ENCODE measurements at places on chromosomes 2 and 18.
A peak's percentile ranks its signal among the peaks of the same experiment; 100 is the strongest.

DNA sequence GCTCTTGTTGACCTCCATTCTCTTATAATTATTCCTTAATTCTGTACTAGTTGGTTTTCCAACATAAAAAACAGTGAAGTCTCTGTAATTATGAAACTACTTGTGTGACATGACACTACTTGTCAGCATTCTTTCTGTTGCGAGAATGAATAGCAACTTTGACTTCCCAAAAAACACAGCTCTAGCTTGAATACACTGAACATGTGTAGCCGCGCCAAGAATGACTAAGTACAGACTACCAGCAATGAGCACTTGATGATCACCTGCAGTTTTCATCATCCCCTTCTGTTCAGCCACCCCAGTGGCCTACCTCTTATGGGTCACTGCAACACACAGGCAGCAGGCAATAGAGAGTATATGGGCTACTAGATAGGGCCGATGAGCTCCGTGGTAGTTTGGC lies 229.3 kb downstream of the TGIF1 start:
- DNase-seq = no peak

GRCh38 chr2:218257390-218257981 lies 3.3 kb upstream of the GPBAR1 start:
- DNase-seq = peak; percentile 34

DNA sequence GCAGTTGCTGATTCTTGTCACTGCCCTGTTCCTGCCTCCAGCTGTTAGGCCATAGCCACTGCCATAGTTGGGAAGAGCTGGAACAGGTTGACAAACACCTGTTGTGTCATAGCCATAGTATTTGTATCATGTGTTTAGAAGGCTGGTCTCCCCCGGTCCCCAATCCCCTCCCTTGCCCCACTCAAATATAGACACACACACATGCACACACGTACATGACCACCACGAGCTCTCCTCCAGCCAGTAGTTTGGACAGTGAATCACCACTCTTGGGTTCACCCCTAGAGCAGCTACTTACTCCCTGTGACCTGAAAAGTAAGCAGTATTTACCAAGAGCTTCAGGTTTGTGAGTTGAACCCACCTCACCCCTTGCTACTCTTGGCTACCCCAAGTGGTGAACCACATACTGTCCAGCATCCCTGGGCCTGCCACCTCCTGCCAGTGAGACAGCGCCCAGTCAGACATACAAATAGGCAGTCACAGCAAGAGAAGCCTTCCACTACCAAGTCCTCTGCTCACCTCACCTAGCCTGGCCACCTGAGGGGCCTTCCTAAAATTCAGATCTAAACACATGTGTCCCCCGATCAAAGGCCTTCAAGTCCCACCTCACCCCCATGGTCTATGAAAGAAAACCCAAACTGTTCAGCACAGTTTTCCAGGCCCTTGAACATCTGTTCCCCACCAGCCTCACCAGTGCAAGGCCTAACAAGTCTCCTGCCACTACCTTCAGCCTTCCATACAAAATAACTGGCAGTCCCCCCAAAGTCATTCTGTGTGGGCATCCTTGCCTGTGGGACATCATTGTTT lies 7.1 kb downstream of the PCBP1 start:
- no peak for DNase-seq

DNA sequence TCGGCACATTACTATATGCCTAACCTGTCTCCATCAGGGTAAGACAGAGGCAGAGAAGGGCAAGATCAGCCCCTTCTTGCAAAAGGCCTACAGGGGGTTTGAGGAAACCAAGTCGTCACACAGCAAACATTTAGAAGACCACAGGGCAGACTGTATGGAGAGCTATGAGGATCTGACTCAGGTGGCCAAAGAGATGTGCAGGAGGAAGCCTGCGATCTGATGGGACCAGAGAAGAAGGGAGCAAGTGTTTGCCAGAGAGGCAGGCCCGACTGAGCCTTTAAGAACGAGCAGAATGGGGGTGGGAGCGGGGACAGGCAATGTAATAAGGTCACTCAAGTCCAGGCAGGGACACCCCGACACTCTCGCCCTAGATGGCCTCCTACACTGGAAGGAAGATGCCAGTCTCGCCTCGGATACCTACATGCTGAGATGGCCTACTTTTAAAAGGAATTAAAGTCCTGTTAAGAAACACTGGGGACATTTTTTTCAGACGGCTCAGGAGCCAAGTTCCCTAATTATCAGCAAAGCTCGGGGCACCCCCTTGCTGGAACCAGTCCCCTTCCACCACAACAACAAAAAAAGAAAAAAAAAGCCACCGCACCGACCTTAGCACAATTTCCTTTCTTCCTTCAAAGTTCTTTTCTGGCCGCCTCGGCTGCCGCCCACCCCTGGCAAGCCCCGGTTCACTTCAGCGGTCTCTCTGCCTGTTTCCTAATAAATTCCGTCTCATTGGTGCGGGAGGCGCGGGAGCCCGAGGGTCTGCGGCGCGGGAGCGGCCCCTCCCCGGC lies 1.5 kb downstream of the SFXN5 start:
- DNase-seq = no peak

- no peak for DNase-seq
Observed at GRCh38 chr2:100289020-100289419, 33.3 kb downstream of the LONRF2 start.

GRCh38 chr18:27298214-27298804 lies 113.2 kb upstream of the CHST9 start:
- DNase-seq = no peak

DNA sequence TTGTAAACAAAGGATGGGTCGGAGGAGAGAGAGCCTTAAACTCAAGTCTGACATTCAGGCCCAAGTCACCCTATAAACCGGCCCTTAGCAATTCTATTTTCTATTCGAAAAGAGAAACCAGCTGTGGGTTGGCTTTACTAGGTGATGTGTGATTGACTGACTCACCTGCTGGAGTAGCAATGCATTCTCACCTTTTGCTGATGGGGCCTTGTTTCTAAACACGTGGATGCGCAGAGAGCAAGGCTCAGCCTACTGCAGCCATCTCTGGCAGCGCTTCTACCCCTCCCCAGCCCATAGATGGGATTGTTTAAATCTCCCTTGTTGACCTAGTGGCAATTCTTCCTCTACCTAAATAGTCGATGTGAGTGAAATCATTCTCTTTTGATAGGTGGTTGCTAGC lies 138.5 kb downstream of the MEIS1 start:
- DNase-seq = no peak

DNA sequence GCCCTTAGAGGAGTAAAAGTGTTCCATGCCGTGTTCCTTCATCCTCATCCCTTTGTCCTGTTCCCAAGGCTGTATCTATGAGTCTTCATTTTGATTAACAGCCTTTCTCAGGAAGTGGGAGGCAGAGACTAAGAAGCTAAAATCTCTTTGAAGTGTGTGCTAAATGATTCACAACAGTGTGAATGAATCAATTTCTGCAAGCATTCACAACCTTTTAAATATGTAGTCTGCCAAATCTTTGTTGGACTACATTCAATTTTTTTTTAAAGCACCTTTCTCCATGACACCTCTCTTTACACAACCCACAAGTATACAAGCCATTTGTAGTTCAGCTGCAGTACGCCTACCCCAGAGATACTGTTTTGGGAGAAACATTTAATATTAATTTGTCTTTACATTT lies 408.6 kb upstream of the FANCL start:
- no peak for DNase-seq

DNA sequence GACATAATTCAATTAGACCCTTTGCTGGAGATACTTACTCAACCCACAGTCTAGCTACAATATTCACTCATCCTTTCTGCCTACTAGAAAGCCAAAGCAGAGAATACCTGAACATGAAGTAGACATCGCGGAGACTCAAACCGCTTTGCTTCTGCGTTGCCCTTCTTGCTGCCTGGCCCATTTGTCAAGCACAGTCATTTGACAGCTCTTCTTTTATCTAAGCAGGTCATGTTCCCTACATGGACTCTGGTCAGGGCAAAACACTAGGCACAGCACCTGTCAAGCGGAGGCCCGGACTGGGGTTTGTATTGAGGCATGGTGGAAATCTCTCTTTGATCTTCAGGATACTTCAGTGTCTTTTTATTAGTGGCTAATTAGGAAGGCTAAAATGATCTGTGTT lies 89.7 kb downstream of the FARSB start:
- no peak for DNase-seq

DNA sequence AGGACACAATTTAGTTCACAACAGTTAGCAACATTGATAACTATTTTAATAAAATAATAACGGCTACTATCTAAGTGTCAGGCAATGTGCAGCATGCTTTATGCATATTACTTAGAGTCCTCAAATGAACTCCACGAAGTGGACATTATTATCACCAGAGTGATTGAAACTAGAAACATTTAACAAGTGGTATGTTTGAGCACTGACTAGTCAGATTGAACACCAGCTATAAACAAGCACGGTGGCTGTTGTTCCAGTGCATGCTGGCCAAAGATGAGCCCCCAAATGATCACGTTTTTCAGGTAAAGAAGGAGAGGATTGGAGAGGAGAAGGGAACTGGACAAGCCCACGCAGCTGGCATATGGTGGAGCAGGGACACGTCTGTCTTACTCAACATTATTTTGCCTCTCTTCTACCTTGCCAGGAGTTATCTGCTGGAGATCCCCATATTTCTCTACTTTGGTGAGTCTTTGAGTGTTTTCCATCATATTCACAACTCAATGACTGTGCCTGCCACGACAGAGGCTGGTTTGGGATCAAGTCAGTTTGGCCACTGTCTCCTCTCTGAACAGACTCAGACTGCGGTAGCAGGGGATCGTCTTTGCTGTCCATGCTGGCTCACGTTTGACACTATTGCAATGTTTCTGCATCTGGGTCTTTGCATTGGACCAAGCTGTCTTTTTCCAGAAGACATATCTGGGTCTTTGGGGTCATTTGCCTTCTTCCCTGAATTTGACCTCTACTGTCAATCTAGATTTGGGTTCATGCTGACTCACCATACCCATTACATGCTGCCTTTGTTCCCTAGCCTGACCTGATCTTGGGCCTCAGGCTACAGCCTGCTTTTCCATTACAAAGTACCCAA lies 66.0 kb upstream of the ACSL3 start:
- no peak for DNase-seq

GRCh38 chr2:3131636-3132326 lies 245.8 kb downstream of the EIPR1 start:
- no peak for DNase-seq

DNA sequence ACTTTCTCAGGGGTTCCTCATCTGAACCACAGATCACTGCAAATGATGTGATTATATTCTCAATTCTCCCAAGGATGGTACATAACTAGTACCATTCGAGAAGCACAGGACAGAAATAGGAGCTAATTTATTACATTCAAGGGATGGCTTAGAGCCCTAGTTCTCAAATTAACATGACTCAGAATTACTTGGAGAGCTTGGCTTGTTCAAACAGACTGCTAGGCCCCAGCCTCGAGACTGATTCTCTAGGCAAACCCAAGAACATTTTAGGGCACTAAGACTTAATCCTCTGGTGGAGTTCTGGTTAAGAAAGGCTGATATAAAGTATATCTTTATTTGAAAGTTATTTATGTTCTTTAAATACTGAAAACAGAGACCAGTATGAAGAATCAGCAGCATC lies 35.8 kb downstream of the HIBCH start:
- DNase-seq = no peak

DNA sequence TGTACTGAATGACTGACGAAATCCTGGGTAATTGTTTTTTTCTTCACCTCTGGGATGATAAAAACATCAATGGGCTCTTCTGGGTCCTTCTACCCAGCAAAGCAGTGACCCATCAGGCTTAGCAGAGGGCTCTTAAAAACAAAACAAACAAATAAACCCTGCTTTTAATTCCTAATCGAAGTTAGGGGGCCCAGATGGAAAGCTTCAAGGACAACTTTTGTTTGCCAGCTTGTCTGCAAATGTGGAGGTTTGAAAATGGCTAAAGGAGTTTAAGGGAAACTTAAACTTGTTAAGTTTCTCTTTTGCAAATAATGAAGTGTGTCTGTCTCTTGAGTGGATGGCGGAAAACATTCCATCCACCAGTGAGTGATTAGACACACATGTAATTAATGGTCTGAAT lies 327.2 kb downstream of the SATB2 start:
- no peak for DNase-seq

- no peak for DNase-seq
Observed at GRCh38 chr18:59357928-59358327, 1.1 kb downstream of the LMAN1 start.

DNA sequence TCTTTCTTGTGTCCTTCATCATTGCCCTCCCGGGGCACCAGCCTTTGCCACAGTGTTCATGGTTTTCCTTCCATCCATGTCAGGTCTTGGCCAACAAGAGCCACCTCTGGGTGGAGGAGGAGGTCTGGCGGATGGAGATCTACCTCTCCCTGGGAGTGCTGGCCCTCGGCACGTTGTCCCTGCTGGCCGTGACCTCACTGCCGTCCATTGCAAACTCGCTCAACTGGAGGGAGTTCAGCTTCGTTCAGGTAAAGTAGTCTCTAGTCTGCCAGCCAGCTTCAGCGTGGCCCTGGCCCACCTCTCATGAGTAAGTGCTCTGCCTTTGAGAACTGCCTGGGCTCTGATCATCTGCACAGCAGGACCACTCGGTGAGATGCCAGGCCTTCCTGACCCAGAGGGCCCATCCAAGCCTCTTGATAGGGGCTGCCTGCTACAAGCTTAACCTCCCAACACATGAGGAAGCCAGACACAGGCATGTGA lies 31.0 kb downstream of the STEAP3 start:
- DNase-seq = no peak

DNA sequence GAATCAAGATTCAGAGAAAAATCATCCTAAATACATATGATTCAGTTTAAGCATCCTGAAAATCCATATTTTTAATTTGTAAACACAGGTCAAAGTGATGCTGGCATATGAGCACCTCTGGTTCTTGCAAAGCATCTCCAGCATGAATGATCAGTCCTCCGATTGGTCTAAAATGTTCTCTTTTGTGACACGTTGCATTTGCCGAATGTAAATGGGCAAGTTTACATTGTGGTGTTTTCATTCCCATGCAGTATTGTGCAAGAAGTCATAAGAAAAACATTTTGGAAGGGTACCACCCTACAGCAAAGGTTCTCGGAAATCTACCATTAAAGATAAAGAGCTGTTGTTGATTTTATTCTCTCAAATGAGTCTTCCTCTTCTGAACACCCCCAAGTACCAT lies 108.0 kb upstream of the UNC80 start:
- no peak for DNase-seq

DNA sequence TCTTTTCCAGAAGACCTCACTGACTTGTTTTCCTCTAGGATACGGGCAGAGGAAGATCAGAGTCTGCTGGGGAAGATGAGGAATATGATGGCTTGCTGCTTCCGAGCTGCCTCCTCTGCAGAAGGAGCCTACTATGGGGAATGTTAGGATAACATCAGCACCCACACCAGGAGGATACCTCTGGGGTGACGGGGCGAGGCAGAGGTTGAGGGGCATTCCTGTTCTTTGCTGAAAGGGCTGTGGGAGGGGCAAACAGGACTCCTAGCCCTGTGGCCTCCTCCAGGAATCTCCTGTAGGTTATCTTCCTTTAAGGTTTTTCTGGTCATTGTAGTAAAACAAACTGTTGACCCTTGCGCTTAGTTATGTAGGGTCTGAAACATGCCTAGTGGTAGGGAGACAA lies 102.5 kb downstream of the CRIM1 start:
- no peak for DNase-seq

GRCh38 chr18:49837889-49838288 lies 24.6 kb upstream of the ACAA2 start:
- no peak for DNase-seq

Measured in stimulated activated CD4-positive, alpha-beta T cell treated with anti-CD3 and anti-CD28 coated beads, Interleukin-15, amount 100 ng/mL, for 1 hour (primary cell).